8988T (cell line): ENCODE measurements at places on chromosomes 12 and 14.

GRCh38 chr14:101882141-101882935 is 82.0 kb upstream of the DYNC1H1 start:
- DNase-seq: no peak

DNA sequence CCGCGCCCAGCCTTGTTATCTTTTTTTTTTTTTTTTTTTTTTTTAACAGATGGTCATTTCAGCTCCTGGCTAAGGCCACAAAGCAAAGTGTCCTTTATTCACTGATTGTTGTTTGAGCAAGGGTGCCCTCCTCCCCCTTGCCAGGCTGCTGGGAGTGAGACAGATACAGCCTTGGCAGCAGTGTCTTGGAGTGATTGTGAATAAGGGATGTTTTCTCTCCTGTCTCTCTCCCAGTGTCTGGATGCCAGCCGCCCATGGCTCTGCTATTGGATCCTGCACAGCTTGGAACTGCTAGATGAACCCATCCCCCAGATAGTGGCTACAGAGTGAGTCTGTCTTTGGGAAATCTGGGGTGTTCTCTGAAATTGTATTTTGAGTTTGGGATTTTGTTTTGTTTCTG is 28.7 kb downstream of the FNTB start:
- DNase-seq: no peak

GRCh38 chr12:45725631-45726602 is 3.6 kb upstream of the ARID2 start:
- no peak for DNase-seq

DNA sequence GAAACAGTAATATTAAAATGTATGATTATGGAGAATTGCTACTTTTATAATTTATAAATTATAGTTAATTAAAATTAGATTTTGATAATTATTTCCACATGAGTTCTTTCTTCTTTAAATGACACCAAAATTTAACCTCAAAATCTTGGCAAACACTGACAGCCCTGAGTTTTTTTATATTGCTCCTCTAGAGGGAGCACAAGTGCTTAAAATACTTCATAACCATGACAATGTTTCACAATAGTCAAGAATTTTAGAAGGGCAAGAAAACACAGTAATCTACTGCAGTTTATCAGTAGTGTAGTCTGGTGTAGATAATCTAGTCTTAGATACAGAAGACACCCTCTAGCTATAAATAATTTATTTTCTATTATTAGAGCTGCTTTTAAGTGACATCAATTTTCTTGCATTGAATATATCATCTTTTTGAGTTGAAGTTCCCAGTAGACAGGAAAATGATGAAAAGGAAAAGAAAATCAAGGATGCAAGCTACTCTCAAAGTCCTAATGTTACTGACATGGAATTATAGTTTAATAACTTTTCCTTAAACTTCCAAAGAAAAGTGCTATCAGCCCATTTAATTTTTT is 14.3 kb upstream of the PTGER2 start:
- DNase-seq: no peak

- no peak for DNase-seq
These were observed 2.2 kb upstream of the KRT3 start for GRCh38 chr12:52798003-52798670.

DNA sequence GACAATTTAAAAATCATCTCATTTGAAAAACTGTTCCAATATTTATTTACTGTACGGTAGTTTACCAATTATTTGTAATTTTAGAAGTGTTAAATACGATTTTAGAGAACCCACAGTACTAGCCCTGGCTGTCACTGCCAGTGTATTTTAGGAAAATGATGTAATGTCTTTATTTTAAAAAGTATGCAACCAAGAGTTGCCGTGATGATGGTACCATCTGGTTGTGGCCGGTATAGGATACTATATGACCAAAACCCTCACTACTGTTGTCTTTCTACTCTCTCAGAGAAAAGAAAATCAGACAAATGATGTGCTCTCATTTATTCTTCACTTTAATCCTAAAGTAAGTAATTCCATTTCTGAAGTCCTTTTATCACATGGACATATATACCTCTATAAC is 395.0 kb downstream of the FOXG1 start:
- no peak for DNase-seq
